PC-3 (cell line): ENCODE measurements at places on chromosomes 6 and 20.

DNA sequence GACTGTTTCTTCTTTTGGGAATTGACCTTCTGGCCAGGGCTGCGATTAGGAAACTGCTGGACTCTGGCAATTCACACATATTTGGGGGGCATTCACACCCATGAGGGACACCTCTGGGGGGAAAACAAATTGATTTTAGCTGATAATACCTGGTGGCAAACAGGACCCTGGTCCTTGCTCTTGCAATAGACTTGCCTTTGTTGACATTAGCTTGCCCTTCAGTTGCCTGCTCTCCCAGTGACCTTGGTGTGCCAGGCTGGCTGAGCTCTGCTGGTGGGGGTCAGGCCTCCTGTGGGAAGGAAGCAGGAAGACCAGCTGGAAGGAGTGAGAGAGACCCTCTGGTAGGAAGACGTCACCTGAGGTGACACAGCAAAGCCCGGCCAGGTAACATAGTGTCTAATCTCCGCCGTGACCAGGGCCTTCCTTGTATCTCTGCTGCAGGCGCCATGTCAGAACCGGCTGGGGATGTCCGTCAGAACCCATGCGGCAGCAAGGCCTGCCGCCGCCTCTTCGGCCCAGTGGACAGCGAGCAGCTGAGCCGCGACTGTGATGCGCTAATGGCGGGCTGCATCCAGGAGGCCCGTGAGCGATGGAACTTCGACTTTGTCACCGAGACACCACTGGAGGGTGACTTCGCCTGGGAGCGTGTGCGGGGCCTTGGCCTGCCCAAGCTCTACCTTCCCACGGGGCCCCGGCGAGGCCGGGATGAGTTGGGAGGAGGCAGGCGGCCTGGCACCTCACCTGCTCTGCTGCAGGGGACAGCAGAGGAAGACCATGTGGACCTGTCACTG is 5.3 kb downstream of the CDKN1A start:
- no peak for DNase-seq

- no peak for DNase-seq
These were observed 3.3 kb downstream of the HSP90AB1 start for GRCh38 chr6:44250067-44250717.

DNA sequence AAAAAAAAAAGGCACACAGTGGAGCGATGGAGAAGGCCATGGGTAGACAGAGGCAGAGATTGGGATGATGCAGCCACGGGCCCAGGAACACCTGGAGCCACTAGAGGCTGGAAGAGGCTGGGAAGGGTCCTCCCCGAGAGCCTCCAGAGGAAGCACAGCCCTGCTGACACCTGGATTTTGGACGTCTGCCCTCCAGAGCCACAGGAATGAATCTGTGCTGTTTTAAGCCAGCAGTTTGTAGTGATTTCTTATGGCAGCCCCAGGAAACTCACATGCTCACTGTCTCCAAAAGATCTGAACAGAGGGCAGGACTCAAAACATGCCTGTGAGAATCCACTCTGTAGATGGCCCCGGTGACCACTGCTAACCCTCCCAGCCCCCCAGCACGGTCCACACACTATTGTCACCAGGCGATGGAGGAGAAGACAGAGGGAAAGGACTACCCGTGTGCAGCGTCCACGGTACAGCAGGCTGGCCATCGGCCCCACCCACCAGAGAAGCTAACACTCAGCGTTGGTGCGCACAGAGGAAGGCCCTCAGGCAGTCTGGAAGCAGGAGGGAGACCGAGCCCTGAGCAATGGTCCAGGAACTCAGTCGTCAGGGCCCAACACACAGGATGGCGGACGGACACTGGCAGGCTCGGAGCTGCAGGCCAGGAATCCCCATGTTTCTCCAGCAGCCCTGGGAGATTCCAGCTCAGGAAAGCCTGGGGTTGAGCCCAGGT is 99.7 kb downstream of the BMP7 start:
- no peak for DNase-seq

DNA sequence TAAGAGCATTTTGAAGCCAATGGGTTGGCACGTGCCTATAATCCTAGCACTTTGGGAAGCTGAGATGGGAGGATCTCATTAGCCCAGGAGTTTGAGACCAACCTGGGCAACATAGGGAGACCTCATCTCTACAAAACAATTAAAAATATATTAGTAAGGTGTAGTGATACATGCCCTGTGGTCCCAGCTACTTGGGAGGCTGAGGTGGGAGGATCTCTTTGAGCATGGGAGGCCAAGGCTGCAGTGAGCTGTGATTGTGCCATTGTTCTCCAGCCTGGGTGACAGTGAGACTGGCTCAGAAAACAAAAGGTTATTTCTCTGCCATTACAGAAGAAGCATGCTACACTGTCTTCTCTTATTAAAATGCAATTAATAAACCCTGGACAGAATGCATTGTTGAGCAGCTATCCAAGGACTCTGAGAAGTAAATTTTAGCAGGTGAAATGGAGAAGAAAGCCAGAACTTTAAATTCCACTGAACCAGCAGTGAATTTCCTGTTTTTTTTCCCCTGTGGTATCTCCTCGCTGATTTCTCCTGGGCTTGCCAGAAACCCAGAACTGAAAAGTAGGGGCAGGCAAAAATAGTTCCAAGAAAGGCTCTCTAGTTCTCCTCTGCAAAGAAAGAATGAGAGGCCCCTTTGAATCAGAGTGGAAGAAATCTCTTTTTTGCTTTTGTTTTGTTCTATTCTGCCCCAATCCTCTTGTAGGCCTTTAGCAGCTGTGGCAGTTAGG is 8.4 kb downstream of the AMD1 start:
- DNase-seq: no peak

DNA sequence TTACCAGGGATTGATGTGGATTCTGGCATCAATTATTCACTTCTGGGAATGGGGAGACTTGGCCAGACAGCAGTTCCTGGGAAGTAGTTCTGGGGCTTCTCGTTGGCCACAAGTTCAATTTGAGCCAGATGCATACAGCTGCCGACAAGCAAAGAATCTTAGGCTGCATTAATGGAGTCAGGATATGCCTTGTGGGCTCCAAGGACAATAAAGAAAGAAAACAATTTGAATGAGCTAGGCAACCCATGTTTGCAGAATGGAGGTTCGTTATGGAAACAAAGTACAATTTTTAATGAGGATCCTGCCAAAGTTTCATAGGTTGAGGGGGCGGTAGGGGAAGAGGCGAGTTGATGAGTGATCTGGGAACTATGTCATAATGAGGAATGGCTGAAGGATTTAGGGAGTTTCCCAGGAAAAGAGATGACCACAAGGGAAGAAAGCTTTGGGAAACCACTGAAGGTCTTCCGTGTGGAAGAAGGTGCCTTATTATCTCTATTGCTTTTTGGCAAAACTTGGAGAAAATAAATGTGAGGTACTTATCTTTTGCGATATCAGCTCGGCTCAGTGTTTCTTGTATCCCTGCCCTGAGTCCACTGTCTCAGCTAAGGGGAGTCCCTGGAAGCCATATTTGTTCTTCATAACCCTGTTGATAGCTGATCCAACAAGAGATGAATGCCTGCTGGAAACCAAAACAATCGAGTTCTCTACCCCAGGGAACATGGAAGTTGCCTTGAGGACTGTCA is 181.0 kb upstream of the ZNF217 start:
- peak; percentile 100 for DNase-seq

- no peak for DNase-seq
These were observed 295.5 kb upstream of the ZNF337 start for GRCh38 chr20:25992146-25992545.

- DNase-seq: no peak
These were observed 7.6 kb upstream of the SYNDIG1 start for GRCh38 chr20:24461848-24462247.
